Posterior vena cava (tissue), 2 donors: ENCODE measurements at places on chromosomes 5 and 9. TPM values are rescaled to one million over a fixed set of nuclear protein-coding genes. Genes with fewer than 3 reads are reported as not detected.
A peak's percentile ranks its signal among the peaks of the same experiment; 100 is the strongest.

The PCDHGA4 gene
- 4.7 TPM for total RNA-seq

- no peak for DNase-seq
Measured at GRCh38 chr5:151233616-151234085, 9.8 kb upstream of the CCDC69 start.

DNA sequence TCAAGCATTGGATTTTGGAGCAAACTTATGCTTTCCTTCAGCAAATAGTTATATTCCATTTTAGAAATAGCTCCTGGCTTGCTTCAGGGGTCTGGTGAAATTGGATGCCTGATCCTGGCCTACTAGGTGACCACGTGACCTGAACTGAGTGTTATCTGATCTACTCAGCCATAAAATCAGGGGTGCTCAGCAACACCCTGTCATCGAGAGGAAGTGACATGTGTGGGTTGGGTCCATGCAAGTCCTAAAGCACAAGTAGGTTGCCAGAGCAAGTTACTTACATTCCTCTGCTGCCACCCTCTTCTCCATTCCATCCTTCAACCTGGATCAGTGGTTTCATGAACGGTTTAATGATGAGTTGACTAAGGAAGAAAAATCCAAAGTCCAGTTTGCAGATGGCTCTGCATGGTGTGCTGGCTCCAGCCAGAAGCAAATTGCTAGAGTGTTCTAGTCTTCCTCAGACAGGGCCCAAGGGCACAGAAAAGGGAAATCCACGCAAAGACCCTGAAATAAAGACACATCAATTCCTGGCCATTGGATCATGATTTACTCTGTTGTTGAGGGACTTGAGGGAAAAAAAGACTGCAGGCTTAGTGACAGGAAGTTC, 2.8 kb upstream of the FAM193B start:
- no peak for DNase-seq

DNA sequence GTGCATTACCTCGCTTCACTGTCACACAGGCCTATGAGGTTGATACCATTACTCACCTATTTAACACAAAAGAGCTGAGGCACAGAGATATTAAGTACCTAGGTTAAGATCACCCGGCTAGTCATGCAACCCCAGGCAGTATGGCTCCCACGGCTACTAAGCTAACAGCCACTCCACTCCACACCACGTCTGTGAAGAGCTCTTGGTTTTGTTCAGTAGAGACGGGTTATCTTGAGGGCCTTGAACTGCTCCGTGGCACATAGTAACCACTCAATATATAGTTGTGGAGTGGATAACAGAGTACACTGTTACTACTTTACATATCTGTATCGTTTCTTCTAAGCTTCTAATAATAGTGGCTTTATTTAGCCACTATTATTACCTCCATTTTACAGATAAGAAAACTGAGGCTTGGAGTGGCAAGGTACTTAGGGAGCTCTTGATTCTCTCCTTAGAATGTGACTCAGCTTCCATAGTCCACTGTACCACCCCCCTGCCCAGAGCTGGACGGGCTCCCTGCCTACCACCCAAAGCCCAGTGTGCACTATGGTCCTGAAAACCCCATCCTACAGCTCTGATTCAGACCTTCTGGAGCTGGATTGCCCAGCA, 1.0 kb upstream of the CORO2A start:
- DNase-seq = no peak

GRCh38 chr9:108869092-108869725, 7.1 kb downstream of the ACTL7A start:
- DNase-seq = no peak

The PLEKHG4B gene
- total RNA-seq = not detected

GRCh38 chr9:97039514-97039860, 545 bp upstream of the CTSV start:
- no peak for DNase-seq

The MARVELD2 gene
- 0.56 TPM for total RNA-seq

GRCh38 chr5:22431840-22432239, 421.3 kb downstream of the CDH12 start:
- DNase-seq = no peak

GRCh38 chr5:151799407-151799806, 27.7 kb downstream of the G3BP1 start:
- DNase-seq = no peak

DNA sequence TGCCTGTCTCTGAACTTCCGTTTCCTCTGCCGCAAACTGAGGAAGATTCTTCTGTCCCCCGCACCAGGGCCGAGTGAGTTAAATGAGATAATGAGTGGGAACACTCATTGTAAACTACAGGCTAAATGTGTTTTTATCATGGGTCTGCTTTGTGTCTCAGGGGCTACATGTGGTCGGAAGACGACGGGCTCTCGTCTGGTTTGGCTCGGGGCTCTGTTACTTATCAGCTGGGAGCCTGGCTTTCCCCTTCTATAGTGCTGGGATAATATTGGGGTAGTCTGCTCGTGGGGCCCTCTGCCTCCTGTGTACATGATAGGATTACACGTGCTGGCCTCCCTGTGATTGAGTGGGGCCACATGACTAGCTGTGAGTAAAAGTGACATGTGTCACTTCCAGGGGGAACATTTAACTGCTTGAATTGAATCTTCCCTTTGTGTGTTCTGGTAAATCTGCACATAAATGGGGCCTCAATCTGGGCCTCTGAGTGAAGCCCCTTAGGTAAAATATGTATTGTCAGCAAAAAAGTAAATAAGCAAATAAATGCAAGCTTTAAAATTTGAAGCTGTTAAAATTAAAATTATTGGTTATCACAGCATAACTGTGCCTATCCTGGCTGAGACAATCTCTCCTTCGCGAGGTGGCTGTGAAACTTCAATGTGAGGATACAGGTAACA, 86.9 kb upstream of the SH3PXD2B start:
- no peak for DNase-seq

The POC5 gene
- total RNA-seq = 9.1 TPM

- DNase-seq = no peak
Measured at GRCh38 chr9:35757892-35758275, 3.8 kb upstream of the MSMP start.

- no peak for DNase-seq
Measured at GRCh38 chr9:95551406-95551805, 34.6 kb upstream of the PTCH1 start.

GRCh38 chr5:120405923-120406322, 58.2 kb upstream of the PRR16 start:
- no peak for DNase-seq

DNA sequence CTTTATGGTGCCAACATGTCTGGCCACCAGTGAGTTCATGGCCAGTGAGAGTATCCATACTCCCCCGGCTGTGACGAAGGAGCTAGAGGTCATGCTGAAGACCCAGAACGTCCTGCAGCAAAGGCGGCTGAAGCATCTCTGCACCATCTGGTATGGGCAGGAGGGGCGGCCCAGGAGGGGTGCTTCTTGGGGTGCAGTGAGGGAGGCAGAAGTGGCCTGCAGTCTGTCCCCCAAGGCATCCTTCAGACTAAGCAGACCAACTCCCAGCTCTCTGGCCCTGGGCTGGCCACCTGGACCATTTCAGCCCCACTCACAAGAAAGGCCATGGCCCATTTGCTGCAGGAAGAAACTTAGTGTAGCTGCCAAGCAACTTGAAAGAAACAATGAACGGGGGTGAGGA, 11.0 kb downstream of the CCDC180 start:
- no peak for DNase-seq

DNA sequence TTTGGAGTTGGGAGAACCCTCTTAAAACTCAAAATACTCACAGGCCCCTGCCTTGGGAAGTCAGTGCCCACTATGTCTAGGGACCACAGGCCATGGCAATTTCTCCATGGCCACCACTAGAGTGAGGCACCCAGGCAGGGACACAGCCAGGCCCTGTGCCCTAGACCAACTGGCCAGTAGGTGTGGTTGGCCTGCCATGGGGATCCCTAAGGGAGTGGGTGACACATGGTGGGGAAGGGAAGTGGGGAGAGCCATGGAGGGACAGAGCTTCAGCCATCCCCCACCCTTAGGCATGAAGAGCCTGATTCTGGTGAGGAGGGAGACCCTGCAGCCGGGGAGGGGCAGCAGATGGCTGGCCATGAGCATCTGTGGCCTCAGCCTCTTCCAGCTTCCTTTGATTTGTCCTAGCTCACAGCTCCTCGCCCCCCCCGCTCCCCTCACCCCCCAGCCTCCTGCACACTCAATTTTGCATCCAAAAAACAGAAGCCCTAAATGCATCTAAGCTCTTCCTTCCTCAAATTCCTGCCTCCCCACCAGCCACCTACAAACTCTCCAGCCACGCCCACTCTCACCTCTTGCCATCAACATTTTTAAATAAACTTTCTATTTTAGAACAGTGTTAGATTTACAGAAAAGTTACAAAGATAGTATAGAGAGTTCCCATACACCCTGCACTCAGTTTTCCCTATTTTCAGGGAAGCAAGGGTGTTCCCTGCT, 1.6 kb upstream of the DBN1 start:
- DNase-seq = no peak

DNA sequence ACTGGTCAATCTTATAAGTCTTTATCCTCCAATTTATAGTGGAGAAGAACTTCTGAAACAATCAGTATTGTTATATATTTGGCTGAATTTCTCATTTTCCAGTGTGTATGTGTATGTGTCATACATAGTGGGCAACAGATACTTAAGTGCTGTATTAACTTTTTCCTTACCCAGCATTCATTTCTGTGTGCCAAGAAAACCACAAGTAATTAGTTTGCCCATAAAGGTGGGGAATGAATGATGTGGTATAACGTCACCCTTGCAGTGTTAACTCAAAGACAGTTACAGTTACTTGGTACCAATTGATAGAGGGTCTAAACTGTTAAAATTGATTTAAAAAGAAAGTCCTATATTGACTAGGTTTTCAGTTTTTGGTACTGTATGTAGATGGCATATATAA, 2.0 kb downstream of the OGN start:
- no peak for DNase-seq

DNA sequence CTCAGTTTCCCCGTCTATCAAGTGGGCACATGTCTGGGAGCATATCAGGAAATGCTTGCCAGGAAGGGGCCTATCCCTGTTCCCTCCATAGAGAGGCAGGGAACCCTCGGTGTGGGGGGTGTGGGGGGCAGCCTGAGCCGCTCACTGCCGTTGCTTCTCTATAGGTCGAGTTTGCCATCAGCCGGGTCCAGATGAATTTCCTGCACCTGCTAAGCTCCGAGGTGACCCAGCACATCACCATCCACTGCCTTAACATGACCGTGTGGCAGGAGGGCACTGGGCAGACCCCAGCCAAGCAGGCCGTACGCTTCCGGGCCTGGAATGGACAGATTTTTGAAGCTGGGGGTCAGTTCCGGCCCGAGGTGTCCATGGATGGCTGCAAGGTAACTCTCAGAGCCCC, 13.8 kb upstream of the ORM1 start:
- peak; percentile 79 for DNase-seq

DNA sequence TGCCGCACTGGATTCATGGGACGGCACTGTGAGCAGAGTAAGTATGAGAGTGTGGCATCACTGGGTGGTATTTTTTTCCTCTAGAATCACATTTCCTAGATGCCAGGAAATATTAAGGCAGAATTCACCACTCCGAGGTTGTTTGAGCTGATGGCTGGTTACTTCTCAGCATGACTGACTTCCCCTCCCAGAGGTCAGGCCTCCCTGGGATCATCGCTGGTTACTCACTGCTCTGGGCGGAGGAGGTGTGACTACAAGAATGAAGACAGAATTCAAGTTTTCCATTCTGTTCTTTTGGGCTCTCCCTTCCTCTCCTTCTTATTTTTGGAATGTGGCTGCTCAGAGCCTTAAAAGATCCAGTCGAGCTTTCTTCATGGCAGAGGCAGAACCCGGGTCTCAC, 76.6 kb upstream of the PRRC1 start:
- DNase-seq = no peak

GRCh38 chr9:121987314-121987713, 105.8 kb downstream of the TTLL11 start:
- no peak for DNase-seq

DNA sequence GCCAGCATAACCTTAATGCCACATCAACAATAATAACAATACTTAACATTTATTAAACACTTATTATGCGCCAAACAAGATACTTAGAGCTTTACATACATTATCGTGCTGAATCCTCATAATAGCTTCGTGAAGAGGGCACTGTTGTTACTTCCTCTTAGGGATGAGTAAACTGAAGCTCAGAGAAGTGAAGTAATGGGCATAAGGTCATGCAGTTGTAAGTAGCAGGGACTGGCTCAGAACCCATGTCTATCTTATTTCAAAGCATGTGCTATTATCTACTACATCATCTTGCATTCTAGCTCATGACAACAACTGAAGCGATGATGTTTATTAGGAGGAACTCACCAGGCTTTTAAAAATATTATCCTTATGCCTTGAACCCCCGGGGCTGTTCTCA, 34.9 kb upstream of the PPP3R2 start:
- DNase-seq = no peak

GRCh38 chr9:131284856-131285255, 4.7 kb upstream of the PLPP7 start:
- DNase-seq = no peak

GRCh38 chr5:67283275-67283987, 86.8 kb upstream of the CD180 start:
- DNase-seq = no peak
